Fibroblast of upper back skin (primary cell): ENCODE measurements at places on chromosomes 7 and 10.
A peak's percentile ranks its signal among the peaks of the same experiment; 100 is the strongest.

- DNase-seq, result no peak
Measured at GRCh38 chr10:24926557-24926956, 25.8 kb downstream of the PRTFDC1 start.

- no peak for DNase-seq
Measured at GRCh38 chr7:99141334-99141733, 2.6 kb downstream of the SMURF1 start.

DNA sequence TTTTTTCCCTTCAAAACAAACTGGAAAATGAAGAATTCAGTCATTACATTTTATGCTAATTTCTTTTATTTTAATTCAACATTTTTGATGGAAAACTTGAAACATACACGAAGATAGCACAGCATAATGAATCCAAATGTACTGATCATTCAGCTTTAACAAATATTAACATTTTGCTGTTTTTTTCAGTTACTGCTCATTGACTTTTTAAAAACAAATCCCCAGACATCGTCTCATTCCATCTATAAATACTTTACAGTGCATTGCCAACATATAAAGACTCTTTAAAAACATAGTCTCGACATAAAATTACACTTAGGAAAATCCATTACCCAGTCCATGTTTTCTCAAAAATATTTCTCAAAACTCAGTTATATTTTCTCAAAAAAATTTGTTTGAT, 452.3 kb downstream of the GALNT17 start:
- no peak for DNase-seq

DNA sequence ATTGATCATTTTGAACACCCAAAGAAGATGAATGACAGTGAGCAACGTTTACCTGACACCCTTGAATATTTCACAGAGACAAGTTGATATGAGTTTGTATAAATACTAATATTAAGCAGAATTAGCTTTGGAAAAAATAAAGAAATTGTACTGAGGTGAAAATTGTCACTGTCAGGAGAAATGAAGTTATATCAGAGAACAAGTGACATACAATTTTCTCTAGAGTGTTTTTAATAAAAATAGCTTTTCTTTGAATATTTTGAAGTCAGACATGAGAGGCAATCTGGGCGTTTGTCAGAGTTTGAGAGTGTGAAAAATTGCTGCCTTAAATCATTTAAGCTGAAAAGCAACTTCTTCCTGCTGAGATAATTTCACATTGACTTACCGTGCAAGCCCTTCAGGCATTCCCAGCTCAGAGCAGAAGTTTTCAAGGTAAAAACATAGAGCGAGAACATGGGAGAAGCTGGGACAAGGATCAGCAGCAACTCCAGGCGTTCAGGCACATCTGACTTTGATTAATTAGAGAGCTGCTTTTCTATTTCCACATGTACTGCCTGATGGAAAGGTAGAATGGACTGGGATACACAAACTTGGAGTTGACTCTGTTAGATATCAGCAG, 535.9 kb downstream of the TFEC start:
- DNase-seq, result no peak

DNA sequence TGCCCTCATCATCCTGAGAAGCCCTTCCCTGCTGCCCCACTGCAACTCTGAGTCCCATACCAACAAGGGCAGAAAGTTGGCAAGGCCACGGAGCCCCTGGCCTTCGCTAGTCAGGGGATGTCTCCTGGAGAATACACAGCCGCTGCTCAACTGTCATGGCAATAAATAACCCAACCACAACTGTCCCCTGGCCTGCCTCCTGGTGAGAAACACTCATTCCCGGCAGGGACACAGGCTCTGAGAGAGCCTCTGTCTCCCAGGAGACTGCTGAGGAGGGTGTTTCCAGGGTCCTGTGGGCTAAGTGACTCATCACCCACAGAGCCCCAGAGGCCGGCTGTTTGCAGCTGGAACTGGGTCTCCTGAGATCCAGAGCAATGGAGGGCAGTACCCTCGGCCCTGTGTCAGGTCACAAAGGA, 354.1 kb downstream of the TNS3 start:
- DNase-seq, result peak; percentile 79

DNA sequence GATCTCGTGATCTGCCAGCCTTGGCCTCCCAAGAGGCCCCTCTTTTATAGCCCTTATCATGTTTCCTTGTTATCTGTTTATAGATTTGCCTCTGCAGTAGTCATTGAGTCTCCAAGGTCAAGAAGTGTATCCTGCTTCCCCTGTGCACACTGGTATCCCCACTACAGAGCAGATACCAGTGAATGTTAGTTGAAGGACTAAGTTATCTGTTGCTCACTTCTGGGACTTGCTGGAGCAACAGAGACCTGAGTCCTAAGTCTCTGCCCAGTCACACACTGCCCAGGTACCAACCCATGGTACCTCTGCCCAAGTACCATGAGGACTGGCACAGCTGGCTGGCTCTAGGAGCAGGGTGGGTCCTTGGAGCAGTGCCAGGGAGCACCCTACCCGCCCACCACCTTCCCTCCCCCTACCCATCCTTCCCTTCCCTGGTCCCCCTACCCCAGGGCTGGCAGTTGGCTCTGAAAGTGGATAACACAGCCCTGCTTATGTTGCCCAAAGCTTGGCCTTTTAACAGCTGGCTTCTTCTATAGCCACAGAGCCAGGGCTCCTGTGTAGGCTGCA, 26.5 kb upstream of the PDCD4 start:
- no peak for DNase-seq

DNA sequence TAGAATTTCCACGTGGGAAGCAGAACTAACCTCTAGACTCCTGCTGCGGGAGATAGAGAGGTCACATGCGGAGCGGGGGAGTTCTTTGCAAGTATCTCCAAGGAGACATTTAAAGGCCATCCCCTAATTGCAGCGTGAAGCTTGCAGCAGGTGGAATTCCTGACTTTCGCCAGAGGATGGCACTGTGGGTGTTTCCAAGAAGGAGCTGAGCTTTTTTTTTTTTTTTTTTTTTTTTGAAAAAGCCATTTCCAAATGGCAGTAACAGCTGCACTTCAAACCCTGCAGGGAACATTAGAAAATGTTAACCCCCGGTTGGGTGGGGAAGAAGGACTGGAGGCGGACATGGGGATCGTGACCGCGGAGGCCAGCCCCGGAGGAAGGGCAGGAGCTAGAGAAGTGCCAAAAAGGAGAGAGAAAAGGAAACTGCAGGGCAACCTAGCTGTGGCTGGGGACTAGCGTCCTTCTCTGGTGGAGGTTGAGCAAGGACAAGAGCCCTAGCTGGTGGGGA, 487.7 kb downstream of the TYW1 start:
- peak; percentile 60 for DNase-seq

DNA sequence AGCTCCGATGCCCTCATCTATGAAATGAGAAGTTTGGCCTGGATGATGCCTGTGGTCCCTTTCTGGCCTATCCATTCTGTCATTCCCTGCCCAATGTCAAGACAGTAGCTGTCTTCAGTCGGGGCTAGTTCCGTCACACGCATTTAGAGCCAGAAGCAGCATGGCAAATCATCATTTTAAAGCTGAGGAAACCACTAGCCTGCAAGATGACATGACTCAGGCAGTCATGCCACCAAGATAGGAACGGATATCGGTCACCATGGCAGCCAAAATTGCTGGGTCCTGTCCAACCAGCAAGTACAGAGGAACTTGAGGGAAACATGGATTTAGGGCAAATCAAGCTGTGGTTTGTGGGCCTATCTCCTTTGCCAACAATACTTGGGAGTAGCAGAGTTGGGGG, 64.5 kb upstream of the MRLN start:
- DNase-seq, result no peak

GRCh38 chr10:78175444-78176015, 141.9 kb downstream of the RPS24 start:
- DNase-seq, result no peak

GRCh38 chr7:38211940-38212339, 33.9 kb downstream of the STARD3NL start:
- no peak for DNase-seq

- no peak for DNase-seq
Measured at GRCh38 chr7:100022621-100023020, 7.2 kb downstream of the ZKSCAN1 start.

- peak; percentile 22 for DNase-seq
Measured at GRCh38 chr10:49150426-49150825, 16.6 kb upstream of the FAM170B start.

DNA sequence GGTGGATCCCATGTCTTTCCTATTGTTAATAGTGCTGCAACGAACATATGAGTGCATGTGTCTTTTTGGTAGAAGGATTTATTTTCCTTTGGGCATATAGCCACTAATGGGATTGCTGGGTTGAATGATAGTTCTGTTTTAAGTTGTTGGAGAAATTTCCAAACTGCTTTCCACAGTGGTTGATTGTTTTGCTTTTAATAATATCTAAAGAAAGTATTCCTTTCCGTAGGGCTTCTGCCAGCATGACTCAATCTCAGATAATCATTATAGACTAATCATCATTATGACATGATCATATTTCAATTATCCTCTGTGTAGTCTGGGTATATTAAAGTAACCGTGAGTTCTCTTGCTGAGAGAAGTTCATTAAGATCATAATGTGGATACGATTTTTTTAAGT, 110.2 kb upstream of the KMT2E start:
- DNase-seq, result no peak

GRCh38 chr7:28329661-28330363, 82.5 kb upstream of the CREB5 start:
- DNase-seq, result peak; percentile 29

DNA sequence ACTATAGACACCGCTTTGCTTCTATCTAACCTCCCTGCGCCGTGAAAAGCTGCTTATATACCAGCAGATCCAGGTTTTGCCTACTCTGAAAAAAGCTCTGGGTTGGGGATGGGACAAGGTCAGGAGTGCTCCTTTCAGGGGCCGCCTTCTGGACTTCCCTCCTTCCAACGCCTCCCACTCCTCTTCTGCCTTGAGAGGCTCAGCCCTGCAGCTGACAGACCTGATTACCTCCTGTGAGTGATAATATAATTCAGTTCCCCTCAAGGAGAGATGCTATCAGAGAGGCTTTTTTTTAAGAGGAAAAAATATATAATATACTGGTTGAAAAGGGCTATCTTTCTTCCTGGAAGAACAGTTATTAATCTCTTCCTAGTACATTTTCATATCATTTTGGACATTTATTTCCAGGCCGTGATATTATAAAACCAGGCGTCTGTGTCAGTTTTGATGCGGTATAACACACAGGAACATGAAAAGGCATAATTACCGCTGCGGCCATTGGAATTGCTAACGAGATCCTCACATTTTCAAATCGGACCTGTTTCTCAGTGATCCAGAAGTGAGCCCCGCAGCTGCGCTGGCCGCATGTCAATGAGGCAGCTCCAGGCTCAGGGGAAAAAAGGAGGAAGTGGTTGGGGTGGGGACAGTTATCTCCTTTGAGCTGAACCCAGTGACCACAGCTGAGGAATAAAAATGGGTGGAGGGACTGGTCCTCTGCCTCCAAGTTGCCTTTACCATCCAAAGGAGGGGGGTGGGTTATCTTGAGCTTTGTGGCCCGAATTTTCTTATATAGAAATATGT, 457.1 kb downstream of the TYW1 start:
- no peak for DNase-seq

- no peak for DNase-seq
Measured at GRCh38 chr10:49617121-49618020, 3.5 kb downstream of the CHAT start.

GRCh38 chr7:91847876-91848588, 32.5 kb downstream of the MTERF1 start:
- DNase-seq, result no peak

DNA sequence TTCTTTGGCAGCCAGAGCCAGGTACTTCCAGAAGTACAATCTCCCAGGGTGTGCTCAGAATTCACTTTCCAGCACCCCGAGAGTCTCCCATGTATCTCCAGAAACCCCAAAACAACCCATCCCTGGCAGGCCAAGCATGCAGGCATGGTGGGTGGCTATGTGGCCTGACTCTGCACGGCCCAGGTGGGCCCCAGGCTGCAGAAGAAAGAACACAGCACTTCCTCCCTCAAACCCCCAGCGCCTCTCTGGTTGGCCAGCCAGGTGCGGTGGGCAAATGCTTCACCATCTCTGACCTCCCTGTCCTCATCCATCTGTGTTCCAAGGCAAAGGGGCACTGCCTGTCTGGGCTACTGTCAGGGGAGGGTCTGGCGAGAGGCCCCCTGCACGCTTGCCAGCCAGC, 100.3 kb downstream of the MKI67 start:
- DNase-seq, result no peak

- peak; percentile 31 for DNase-seq
Measured at GRCh38 chr10:42488416-42488815, 150.0 kb downstream of the ZNF33B start.

DNA sequence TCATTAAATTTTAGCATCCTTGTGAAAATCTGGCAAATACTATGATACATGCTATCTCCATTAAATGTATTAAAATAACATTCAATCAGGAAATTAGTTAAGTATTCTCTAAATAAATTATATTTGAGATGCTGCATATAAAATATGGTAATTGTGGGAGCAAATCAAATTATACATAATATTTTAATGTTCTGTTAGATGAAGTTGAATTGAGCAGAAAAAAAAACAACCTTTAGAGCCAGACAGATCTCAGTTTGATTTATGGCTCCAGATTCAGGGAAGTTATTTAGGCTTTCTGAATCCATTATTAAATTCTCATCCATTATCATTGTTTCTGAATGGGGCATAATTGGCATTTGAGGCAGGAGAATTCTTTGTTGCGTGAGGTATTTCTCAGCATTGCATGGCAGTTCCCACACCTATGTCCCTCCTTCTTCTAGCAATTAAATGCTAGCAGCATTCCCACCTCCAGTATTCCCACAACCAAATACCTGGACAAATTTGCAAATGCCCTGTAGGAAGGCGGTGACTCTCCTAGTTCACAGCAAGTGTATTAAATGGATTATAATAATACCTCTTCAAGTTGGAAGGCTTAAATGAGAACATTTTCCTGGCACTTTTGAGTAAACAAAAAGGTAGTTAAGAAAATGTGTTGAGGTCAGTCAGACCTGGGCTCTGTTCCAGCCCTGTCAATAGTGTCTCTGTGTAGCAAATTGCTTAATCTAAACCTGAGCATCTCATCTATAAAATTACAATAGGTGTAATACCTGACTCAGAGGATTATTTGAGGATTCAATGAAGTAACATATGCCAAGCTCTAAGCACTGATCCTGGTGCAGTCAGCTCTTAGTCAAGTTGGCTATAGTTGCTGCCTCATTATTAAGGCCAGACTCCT, 108.9 kb downstream of the RNLS start:
- no peak for DNase-seq

- no peak for DNase-seq
Measured at GRCh38 chr7:22110881-22111280, 165.2 kb upstream of the CDCA7L start.

- no peak for DNase-seq
Measured at GRCh38 chr10:113213035-113213434, 263.0 kb downstream of the TCF7L2 start.

DNA sequence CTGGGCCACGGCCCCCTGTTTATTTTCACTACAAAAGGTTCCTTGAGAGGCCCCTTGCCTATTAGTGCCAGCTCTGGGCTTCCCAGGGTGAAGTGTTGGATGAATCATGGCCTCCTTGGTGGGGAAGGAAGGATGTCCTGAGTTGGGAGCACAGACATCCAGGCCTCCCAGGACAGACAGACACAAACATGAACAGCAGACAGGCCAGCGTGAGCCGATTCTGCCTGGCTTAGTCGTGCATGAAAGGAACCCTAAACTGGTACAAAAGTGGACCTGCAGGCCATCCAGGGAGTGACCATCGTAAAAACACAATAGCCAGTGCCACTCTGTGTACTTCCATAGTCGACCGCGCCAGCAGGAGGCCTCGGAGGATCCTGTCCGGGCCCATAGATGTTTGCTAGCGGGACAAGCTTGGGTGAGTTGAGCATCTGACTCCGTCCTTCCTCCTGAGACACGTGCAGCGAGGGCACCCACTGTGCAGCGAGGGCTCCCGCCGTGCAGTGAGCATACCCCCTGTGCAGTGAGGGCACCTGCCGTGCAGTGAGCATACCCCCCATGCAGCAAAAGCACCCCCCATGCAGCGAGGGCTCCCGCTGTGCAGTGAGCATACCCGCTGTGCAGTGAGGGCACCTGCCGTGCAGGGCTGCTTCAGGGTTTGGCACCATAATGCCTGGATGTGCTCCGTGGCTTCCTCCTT, 51.3 kb upstream of the PRKAR1B start:
- no peak for DNase-seq
